ENCODE measurements at places on chromosomes 4 and X.

DNA sequence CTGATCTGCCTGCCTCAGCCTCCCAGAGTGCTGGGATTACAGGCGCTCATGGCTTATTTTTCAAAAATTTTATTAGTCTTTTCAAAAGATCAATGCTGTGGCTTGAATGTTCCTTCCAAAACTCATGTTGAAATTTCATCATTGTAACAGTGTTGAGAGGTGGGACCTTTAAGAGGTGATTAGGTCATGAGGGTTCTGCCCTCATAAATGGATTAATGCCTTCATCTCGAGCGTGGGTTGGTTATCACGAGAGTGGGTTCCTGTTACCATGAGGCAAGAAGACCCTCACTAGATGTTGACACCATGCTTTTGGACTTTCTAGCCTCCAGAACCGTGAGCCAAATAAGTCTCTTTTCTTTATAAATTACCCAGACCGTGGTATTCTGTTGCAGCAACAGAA, 30.3 kb downstream of the EIF2S3 start:
- DNase-seq = no peak

GRCh38 chr4:17029432-17029831, 131.0 kb upstream of the LDB2 start:
- DNase-seq = no peak

GRCh38 chr4:181702864-181703495, 540.2 kb upstream of the TENM3 start:
- DNase-seq = no peak

- no peak for DNase-seq
Observed at GRCh38 chr4:117137145-117137544, 51.8 kb upstream of the TRAM1L1 start.

GRCh38 chr4:48665555-48666186, 114.4 kb downstream of the FRYL start:
- no peak for DNase-seq

DNA sequence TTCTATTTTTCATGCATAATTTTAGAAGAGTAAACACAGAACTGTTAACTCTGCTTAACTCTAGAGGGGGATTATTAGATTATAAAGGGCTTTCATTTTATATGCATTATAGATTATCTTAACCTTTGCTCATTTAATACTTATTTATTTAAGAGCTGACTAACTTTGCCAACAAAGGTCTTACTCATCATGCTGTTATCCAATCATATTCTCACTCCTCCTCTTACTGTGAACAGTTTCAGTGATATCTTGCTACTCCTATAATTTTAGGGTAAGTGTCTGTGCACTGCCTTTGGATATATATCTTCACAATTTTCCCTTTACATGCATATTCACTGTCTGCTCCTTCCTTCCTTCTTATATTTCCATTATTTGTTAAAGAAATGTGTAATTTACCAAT, 1814.9 kb downstream of the STIM2 start:
- no peak for DNase-seq

GRCh38 chr4:99654361-99654761, 3.3 kb downstream of the C4orf54 start:
- no peak for DNase-seq

DNA sequence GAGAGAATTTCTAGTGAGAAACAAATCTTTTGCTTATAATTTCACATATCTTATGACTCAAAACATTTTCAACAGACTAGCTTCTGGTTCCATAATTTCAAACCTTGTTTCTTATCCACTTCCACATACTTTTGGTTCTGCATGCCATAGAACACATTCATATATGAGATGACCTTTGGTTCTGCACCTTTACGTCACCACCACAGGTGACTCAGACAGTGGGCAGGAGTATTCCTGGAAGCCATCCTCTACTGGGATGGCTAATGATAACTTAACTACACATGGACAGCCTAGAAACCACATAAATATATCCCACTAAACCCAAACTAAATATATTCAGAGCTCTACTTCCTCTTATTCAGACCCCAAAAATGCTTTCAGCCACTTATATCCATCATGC, 133.3 kb downstream of the DCK start:
- DNase-seq = no peak
